ENCODE measurements at places on chromosomes 6 and 20.

DNA sequence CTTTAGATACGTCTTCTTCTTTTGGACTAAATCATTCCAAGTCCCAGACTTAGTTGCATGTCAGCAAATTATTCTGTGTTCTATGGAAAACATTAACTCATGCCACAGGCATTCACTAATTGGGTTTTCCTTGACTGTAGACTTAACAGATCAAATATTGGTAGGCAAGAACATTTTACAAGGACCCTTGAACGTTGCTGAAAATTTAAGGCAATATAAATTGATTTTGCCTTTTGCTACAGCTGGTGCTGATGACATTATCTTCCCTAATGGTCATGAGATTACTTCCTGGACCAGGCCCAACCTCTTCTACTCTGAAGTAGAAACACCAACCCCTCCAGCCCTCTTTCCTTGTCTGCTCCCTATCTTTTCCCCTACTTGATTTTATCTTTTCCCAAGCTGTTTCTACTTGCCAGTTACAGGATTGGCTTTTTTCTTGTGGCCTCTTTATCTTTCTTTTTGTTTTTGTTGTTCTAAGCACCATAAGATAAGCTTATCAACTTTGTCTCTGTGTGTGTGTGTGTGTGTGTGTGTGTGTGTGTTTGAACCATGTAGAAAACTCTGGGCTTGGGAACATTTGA, 514.0 kb upstream of the SOX4 start:
- H3K4me3 ChIP-seq, result no peak overlapping the region
- no peaks in the 10 kb centered on the region for H3K27me3 ChIP-seq
- no peaks in the 10 kb centered on the region for H3K36me3 ChIP-seq
- DNase-seq, result no peak
- H3K4me1 ChIP-seq, result no peaks in the 10 kb centered on the region
- H3K27ac ChIP-seq, result no peak overlapping the region

DNA sequence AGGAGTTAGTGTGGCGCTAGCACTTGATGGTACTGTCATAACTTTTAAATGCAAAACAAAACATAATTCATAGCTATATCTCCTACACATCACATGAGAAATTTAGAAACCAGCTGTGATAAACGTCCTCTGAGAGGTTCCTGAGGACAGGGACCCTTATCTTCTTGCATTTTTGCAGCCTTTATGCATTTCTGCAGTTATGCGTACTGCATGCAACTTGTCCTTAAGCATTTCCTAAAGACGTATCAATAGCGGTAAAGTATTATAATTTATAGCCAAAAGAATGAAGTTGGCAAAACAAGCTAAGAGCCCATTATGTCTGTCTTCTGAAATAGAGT, 1.7 kb downstream of the NAPB start:
- H3K4me3 ChIP-seq, result peak overlapping the region; percentile 78
- H3K4me1 ChIP-seq, result peaks cover 10% of the 10 kb centered on the region
- H3K36me3 ChIP-seq, result 0 out of 2 replicates have a peak, but pooled peaks cover 6% of the 10 kb centered on the region
- no peaks in the 10 kb centered on the region for H3K27me3 ChIP-seq

GRCh38 chr20:23114018-23114417, 27.9 kb upstream of the CD93 start:
- H3K4me3 ChIP-seq, result no peak overlapping the region
- no peak for DNase-seq
- no peaks in the 10 kb centered on the region for H3K4me1 ChIP-seq

DNA sequence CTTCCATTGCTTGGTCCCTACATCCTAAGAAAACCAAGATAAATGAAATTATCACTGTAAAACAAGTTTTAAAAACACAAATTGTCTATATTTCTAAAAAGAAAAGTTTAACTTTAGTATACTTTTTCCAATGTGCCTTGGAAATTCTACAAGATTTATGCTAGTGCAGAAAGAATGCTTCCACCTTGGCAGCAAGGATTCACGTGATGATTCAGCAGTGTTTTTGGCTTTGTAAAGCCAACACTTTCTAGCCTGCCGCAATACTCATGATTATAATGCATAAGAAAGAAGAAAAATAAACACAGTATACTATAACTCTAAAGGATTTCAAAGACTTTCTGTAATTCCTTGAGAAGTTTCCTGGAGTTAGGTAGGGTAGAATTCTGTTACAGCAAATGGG, 442.7 kb downstream of the TENT5A start:
- no peak overlapping the region for H3K4me3 ChIP-seq
- no peaks in the 10 kb centered on the region for H3K27me3 ChIP-seq
- no peak for DNase-seq
- no peaks in the 10 kb centered on the region for H3K4me1 ChIP-seq

DNA sequence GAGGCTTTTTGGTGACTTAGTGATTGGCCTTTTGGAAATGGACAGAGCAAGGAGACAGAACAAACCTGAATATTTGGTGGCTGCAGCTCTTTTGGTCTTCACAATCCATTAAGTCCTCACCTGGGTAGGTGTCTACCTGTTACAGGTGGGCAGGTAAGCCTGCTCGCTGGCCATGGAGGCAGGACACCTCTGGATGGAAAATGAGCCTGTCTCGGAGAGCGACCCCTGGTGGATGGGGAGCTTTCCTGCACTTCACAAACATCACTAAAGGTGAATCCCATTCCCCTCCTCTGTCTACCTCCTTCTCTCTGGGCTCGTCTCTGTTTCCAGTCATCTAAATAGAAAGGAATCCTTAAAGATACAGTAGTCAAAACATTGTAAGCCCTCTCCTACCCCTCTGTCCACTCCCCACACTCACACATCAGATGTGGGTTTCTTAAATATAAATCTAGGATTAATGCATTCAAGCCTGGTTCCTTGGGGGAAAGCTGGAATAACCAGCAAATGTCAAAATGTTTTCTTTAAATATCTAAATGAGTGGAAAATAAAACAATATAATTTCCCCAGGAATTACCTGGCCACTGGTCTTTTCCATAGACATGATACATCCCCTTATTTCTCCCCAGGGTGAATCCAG, 304.9 kb downstream of the CDH26 start:
- peaks cover 89% of the 10 kb centered on the region for H3K27me3 ChIP-seq
- H3K4me3 ChIP-seq, result no peak overlapping the region

- no peaks in the 10 kb centered on the region for H3K27me3 ChIP-seq
- DNase-seq, result no peak
- no peak overlapping the region for H3K4me3 ChIP-seq
- no peak overlapping the region for H3K27ac ChIP-seq
- H3K4me1 ChIP-seq, result peaks cover 8% of the 10 kb centered on the region
- H3K36me3 ChIP-seq, result no peaks in the 10 kb centered on the region
These were observed 16.7 kb downstream of the BTN1A1 start for GRCh38 chr6:26516481-26517427.

- no peak overlapping the region for H3K27ac ChIP-seq
- H3K4me1 ChIP-seq, result no peaks in the 10 kb centered on the region
- DNase-seq, result no peak
These were observed 213.5 kb downstream of the MANEA start for GRCh38 chr6:95790787-95791186.

GRCh38 chr6:154572556-154572955, 62.1 kb upstream of the CNKSR3 start:
- no peaks in the 10 kb centered on the region for H3K27me3 ChIP-seq
- no peak for DNase-seq
- peaks cover 5% of the 10 kb centered on the region for H3K4me1 ChIP-seq
- no peaks in the 10 kb centered on the region for H3K36me3 ChIP-seq

DNA sequence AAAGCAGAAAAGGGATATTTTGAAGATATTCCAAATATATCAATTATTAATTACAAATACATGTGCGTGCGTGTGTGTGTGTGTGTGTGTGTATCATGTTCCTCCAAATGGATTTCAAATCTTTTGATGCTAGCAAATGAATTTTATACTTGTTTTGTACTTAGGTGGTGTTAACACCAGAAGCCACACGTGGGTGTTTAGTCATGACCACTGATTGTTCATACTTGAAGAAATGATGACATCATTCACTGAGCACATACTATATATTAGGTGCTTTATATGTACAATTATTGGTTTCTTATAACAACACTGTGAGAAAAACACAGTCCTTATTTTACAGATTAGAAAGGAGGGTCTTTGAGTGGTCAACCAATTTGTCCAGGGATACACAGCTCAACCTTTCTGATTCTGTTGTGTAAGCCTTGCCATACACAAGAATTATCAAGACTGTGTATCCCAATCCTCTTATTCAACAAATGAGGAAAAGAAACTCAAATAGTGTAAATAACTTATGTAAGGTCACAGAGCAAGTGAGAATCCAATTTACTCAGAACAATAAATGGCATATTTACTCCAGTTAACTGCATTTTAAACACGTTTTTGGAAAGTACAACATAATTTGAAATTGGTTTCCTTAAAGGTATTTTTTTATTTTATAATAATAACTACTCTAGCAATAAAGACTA, 88.5 kb downstream of the BCAS1 start:
- no peak for DNase-seq
- no peak overlapping the region for H3K4me3 ChIP-seq
- no peaks in the 10 kb centered on the region for H3K4me1 ChIP-seq
- H3K36me3 ChIP-seq, result no peaks in the 10 kb centered on the region

Data from PC-9 (cell line).